ENCODE measurements at places on chromosomes 12 and 14.

GRCh38 chr12:92242907-92243306, 97.3 kb upstream of the BTG1 start:
- DNase-seq: no peak

- DNase-seq: no peak
Measured at GRCh38 chr12:97760601-97761000, 298.0 kb downstream of the RMST start.

DNA sequence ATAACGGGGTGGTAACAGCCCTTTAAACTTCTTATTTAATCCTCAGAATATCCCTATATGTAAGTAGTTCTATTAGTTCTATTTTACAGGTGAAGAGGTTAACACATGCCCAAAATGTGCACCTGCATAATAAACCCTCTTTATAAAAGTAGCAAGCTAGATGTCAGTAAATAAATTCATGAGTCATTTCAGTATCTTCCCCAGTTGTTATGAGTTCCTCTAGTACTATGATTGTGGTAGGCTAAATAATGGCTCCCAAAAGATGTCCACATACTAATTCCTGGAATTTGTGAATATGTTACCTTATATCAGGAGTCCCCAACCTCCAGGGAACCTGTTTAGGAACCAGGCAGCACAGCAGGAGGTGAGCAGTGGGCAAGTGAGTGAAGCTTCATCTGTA, 106.5 kb downstream of the TMTC3 start:
- no peak for DNase-seq

DNA sequence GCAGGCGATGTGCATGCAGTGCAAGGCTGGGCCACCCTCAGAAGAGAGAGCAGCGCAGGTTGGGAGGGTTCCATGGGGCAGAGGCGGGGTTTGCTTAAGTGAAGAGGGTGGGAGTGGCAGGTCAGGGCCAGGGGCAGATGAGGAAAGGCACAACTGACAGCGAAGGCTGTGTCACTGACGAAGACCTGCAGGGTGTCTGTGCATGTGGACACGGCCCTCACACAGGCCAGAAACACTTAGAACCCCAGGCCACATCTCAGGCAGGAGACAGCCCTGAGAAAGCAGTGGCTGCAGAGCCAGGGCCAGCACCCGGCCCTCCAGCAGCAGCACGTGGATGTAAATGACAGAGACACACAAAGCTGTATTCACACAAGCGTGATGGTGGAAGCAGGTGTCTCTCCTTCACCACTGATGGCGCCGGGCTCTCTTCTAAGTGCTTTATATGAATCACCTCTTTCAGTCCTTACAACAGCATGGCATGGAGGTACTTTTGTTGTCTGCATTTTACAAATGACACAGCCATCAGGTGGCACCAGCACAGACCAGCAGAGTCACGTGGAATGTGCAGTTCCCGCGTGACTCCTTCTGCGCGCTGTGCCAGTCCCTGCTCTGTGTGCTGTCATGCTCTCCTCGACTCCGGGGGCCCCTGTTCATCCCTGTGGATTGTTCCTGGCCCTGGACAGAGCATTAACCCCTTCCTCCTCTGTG, 54.6 kb downstream of the TSPAN11 start:
- no peak for DNase-seq

DNA sequence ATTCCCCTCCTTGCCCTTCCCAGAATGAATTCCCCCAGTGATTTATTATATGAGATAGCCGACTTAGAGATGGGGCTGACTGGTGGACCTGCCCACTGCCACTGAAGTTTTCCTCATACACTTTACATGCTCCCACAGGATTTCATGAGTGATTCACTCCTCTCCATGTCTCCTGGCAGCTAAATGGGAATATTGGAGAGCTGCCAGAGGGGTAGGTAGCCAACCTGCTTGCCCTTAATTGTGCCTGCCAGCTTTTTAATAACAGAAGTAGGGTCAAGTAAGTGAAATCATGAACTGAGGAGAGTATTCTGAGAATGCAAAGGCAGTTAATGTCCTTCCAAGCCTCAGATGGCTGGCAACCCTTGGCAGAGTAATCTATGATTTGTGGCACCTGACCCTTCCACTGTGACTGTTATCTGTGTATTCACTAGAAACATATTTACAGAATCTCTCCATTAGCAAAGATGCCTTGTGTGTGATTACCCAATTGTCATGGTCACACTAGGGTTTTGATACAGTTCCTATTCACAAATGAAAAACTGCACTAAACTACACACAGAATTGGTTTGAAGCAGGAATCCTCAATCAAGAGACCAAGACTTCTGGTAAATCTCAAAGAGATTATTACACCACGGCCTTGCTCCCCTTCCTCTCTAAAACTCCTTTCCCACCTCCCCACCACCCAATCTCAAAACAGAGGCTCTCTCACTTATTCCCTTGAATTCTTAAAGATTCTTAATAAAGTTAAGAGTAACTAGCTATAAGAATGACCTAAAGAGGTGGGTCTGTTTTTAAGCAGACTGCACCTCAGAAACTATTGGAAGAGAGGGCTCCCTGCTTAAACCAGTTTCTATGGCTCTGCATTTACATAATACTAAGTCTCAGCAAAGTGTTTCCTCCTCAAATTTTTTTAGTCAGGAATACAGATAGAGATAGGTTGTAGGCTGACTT, 17.2 kb downstream of the NKX2-1 start:
- no peak for DNase-seq

DNA sequence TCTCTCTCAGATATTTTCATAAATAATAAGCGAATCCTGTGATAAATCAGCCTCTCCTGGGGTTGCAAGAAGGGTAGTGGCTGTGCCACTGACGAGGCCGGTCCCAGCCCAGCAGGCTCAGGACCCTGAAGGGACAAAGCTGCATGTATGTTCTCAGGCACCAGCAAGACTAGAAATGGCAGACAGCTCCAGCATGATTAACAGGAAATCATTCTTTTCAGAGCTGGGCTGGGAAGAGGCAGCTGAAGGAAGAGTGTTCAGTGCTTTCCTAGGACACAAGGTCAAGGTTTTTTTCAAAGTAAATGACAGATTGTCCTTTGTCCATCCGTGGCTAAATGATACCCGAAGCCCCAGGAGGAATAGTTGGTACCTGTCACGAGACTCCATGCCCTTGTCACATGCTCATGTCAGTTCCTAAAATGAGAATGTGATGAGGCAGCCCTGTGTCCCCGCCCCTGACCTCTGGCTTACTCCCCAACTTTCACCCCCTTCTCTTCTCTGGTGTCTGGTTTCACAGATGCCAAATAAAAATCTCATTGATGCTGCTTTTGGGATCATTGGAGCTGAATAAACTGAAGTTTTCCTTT, 65.1 kb downstream of the PPP1R36 start:
- DNase-seq: no peak

DNA sequence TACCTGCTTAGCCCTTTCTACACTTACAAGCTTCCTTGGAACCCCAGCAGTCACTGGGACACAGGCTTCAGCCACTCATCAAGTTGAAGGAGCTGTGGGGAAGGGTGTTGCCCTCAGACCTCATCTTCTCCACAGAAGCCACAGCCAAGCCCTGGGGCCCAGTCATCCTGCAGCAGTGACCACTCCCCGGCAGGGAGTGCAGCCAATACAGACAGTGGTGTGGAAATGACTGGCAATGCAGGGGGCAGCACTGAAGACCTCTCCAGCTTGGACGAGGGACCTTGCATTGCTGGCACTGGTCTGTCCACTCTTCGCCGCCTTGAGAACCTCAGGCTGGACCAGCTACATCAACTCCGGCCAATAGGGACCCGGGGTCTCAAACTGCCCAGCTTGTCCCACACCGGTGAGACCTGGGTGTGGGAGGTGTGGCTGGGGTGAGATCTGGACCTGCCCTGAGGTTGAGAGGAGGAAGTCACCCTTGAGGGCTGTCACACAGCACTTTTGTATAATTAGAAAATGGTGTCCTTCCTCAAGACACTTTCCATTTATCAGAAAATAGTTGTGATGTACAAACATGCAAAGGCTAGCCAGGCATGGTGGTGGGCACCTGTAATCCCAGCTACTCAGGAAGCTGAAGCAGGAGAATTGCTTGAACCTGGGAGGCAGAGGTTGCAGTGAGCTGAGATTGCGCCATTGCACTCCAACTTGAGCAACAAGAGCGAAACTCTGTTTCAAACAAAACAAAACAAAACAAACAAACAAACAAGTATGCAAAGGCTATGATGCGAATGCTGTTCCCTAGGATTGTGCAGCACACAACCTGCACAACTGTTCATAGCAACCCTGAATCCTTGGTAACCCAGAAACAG, 9.9 kb downstream of the GLI1 start:
- DNase-seq: no peak

GRCh38 chr12:59946635-59947034, 350.8 kb downstream of the SLC16A7 start:
- DNase-seq: no peak

DNA sequence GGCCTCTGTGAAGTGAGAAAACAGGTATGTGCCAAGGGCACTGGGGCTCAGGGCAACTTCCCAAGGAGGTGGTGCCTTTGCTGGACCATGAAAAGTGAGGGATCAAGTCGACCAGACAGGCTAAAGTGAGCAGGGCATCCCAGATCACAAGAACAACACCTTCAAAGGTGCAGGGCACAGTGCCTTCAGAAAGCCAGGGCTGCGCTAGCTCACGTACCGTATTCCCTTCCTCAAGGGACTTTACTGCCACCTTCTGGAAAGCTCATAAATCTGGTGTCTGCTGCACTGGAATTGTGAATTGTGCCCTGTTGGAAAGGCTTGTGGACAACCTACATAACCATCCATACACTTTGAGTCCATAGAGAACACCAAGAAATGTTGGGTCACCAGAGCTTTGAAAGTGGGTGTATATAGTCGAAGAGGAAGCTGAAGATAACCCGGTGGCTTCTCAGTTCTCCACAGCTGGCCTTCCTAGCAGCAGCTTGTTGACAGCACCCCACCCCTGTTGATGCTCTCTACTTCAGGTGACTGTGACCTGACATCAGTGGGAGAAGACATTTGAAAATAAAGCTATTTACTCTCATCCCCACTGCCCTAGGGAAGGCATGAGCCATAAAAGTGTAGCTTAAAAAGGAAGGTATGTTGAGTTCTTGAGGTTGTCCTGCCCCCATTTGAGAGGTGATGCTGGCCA, 24.5 kb downstream of the FIGNL2 start:
- no peak for DNase-seq

GRCh38 chr12:24240707-24241106, 291.2 kb upstream of the SOX5 start:
- no peak for DNase-seq

DNA sequence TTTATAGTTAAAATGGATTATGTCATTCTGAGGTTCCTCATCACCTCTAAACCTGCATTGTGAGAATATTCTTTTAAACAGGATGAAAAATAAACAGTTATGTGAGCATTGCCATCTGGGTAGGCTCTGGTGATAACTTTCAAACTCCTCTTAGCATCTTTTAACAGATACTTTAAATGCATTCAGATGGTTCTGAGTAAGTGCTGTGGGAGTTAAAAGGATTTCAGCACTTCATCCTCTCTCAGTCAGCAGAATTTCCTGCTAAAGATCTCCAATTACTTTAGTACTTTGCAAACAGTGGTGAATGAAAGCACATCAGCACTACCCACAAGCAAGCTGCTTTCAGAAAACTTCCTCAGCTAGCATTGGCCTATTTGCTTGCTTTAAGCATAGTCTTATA, 59.3 kb upstream of the TMTC1 start:
- DNase-seq: no peak

DNA sequence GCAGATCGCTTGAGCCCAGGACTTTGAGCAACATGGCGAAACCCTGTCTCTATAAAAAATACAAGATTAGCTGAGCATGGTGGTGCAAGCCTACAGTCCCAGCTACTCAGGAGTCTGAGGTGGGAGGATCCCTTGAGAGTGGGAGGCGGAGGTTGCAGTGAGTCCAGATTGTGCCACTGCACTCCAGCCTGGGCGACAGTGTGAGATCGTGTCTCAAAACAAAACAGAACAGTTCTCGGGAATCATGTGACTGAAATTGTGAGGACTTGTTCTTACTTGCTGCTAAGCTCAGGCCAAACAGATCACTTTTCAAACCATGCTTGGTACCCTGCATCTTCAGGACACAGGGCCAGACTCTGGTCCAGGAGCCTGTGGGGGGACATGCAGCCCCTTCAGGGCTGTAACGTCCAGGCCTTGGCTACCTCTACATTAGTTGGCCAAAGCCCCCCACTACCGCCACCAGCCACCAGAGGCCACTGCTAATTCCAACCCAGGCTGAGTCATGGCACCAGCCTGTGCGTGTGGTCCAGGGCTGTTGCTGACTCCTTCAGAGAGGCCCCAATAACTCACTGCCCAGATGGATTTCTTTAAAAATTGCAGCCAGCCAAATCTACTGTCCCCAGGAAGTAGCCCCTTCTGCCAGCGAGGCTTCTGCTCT, 33.4 kb upstream of the SYNDIG1L start:
- no peak for DNase-seq

DNA sequence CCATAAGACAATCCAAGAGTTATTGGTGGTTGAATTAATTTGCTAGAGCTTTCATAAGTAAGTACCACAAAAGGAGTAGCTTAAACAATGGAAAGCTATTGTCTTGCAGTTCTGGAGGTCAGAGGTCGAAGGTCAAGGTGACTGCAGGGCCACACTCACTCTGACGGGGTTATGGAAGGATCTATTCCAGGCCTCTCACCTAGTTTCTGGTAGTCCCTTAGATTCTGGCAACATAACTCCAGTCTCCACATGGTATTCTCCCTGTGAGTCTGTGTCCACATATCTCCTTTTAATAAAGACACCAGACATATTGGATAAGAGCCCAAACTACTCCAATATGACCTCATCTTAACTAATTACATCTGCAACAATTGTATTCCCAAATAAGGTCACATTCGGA, 273.4 kb downstream of the FOXN3 start:
- DNase-seq: no peak

DNA sequence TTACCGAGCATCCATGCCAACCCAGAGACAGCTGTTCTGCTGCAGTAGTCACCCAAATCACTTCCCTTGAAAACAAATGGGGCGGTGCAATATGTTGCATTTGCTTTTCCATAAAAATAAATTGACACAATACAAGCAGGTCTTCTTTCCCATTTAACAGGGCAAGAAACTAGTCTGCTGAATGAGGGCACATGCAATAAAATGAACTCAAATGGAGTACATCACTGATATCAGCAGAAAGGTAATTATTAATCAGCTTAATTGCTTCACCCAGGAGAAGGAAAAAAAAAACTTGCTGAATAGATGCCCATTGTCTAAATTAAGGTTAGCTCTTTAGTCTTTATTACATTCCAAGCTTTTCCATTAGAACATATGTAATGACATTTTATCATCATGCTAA, 175.1 kb upstream of the GZMB start:
- DNase-seq: no peak

- DNase-seq: no peak
Measured at GRCh38 chr14:68341411-68342212, 451.3 kb downstream of the ZFP36L1 start.

DNA sequence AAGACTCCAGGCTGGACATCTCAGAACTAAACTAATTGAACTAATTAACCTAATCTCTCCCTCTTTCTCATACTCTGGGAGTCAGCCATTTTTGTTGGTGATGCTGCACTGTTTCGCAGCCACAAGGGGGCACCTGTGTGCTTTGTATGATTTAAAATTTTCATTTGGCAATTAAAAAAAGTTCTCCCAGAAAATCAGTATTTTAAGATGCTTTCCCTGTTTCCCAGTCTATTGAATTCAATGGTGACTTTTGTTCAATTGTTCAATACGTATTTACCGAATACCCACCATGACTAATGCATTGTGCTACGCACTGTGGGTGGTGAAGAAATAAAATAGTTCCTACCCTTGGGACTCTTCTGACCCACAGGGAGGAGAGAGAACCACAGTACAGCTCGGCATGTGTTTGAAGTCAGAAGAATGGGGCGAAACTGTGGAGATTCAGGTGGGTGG, 63.7 kb downstream of the ZNF664 start:
- no peak for DNase-seq

GRCh38 chr12:645563-646071, 17.6 kb downstream of the NINJ2 start:
- DNase-seq: no peak

- no peak for DNase-seq
Measured at GRCh38 chr12:1533602-1534304, 60.6 kb downstream of the FBXL14 start.
